ENCODE measurements at places on chromosomes 3 and 15.

DNA sequence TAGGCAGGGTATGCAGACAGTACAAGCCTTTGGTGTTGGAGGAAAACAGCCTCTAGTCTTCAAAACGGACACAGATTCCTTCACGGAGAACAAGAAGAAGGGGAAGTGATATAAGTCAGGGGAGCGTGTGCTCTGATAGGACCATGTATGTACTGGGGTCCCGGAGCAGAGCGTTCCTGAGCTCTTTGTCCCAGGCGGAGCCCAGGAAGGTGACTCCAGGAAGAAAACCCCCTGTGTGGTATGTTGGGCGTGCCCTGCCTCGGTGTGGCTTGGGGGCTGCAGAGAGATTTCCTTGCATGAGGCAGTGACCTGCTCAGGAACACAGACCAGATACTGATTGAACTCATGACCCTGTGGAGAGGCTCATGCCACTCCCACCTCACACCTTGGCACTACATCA lies 21.7 kb downstream of the MELTF start:
- DNase-seq = no peak

DNA sequence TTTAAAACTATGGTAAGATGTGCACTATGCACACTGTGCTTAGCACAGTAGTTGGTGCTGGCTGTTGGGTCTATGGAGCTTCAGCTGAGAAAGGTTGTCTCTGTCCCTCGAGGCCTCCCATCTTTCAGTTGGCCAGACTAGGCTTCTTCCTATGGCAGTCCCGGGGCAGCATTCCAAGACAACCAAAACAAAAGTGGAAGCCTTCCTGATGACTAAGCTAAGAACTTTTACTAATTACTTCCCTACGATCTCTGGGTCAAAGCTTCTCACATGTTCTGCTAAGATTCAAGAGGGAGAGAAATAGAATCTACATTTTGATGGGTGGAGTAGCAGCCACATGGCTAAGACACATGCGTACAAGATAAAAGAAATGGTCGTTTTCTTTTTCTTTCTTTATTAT lies 342.8 kb downstream of the TUSC7 start:
- DNase-seq = no peak

- DNase-seq = no peak
Observed at GRCh38 chr3:131233900-131234668, 147.5 kb upstream of the NUDT16 start.

- DNase-seq = no peak
Observed at GRCh38 chr3:167750272-167750971, 14.9 kb downstream of the SERPINI1 start.

DNA sequence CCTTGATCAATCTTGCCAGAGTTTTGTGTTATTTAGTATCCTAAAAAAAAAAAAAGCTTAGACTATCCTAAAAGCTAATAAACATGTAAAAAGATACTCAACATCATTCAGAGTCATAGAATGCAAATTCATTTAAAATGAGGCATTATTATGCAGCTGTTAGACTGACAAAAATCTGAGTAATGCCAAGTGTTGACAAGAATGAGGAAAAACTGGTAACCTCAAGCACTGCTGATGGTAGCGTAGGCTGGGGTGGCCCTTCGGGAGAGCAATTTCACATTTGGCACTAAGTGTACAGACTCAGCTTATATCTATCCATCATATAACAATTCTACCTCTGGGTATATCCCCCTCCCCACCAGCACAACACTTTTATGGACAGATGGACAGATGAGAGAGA lies 280.4 kb downstream of the RAP2B start:
- no peak for DNase-seq

GRCh38 chr15:65642594-65642993 lies 20.9 kb downstream of the SLC24A1 start:
- DNase-seq = no peak

Measured in nephron progenitor cell (in vitro differentiated cells).